ENCODE measurements at places on chromosomes 7 and 10.

DNA sequence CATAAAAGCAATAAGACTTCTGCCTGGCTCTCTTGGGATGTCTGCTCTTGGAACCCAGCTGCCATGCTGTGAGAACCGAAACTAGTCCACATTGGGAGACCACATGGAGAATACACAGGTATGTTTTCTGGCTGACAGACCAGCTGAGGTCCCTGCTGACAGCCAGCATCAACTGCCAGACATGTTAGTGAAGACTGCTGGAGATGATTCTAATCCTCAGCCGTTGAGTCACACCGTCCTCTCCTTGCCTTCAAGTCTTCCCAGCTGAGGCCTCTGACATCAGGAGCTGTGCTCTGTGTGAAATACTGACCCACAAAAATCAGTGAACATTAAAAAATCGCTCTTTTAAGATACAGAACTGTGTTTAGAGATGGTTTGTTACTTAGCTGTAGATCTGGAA is 36.9 kb upstream of the AGR2 start:
- DNase-seq, result no peak

DNA sequence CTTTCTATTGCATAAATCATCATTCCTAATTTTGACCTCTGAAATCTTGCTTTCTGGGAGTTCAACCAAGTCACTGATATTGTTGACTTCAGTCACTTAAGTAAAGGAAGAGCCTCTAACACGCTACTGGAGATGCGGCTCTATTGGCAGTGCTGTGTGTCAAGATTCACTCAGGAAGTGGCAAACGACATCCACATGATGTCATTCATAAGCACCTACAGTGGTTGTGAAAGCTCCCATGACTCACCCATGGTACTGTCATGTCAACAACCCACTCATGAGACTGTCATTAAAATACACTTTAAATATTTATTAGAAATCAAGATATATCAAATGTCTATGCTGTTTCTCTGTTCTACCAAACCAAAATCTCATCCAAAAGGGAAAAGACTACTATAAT is 52.5 kb upstream of the LHFPL3 start:
- DNase-seq, result no peak

- DNase-seq, result no peak
These were observed 2.6 kb downstream of the PGAM1 start for GRCh38 chr10:97428572-97428981.

- DNase-seq, result no peak
These were observed 748 bp downstream of the PHTF2 start for GRCh38 chr7:77799078-77799964.

DNA sequence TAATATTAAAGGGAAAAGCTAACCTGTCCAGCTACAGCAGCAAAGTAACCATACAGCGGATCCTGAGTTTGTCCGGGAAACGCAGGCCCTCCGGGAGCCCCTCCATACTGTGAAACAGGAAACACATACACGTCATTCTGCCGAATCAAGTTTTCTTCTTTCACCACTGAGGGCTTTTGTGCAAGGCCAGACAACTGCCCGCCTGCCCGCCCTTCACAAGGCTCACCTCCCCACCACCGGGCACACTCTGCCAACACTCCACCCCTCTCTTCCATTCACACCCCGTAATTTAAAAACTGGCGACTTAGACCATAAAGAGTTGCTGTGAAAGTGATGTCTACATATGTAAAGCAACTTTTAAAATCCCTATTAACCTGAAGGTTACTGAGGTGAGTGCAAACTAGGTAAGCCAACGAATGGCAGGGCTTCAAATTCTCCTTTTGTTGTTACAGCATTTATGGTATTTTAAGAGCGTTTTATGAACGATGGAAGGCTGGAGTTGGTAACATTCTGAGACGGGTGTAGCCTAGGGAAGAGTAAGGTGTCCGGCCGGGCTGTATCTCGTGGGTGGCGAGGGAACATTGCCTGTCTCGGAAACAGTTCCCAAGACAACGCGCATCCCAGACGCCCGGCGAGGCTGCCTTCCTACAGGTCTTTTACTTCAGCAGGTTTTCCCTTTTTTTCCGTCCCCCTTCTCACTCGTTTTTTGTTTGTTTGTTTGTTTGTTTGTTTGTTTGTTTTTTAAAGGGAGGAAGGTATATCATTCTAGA is 817 bp downstream of the SRI start:
- peak; percentile 77 for DNase-seq

DNA sequence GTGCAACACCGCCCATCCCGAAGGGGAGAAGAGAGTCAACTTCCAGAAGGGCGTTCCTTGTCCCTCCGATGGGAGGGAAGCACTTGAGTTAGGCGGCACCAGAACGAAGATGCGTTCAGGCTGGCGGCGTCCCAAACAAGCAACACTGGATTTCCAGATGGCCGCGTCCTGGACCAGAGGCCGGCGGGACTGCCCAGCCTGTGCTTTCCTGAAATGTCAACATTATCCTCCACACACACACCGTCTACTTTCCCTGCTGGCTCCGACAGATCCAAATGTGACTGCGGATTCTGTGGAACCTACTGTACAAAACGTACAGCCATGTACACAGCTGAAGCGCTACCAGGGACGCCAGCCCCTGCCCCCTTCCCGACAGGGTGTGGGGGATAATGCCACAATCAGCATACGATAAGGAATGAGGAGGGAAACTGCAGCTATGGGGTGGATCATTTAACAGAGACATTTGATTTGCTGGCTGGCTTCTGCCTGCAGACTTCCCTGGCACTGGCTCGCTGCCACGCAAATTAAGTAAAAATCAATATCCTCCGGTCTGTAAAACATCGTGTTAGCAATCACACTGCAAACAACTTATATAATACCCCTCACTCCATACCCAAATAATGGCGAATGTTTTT is 82.1 kb downstream of the ZRANB1 start:
- no peak for DNase-seq

GRCh38 chr10:122703483-122704448 is 4.1 kb upstream of the C10orf120 start:
- DNase-seq, result peak; percentile 61

- no peak for DNase-seq
These were observed 757.3 kb upstream of the AUTS2 start for GRCh38 chr7:68840991-68841390.

GRCh38 chr7:47218378-47219176 is 363.3 kb downstream of the TNS3 start:
- no peak for DNase-seq

DNA sequence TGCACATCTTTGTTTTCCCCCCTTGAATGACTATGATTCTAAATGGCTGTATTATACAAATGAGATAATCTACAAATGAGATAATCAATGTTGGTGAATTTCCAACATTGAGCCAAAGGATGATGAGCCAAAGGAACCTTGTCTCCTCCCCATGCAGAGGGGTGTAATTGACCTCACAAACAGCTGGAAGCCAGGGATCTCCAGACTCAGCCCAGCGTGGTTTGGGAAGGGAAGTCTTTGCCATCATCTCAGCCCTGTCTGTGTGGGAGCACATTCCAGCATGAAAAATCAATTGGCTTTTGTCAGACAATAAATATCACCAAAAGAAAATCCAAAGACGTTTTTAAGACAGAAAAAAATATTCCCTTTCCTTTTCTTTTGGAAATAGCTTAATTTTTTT is 271.5 kb upstream of the AOAH start:
- no peak for DNase-seq

- DNase-seq, result no peak
These were observed at the start of gene FAM13C for GRCh38 chr10:59362144-59362958. TSS of gene FAM13C (minus strand) at chr10:59362549. CDS start at chr10:59362460, 89 bp downstream.
